Sigmoid colon (tissue), 7 donors: ENCODE measurements at places on chromosomes 4 and X. TPM values are rescaled to one million over a fixed set of nuclear protein-coding genes. Genes with fewer than 3 reads are reported as not detected.

- DNase-seq = no peak
These were observed 50.4 kb downstream of the SPRY1 start for GRCh38 chr4:123446865-123447474.

ZBTB49 gene
- 4.1 TPM for total RNA-seq

PROM1 gene
- 2.8 TPM for total RNA-seq

DNA sequence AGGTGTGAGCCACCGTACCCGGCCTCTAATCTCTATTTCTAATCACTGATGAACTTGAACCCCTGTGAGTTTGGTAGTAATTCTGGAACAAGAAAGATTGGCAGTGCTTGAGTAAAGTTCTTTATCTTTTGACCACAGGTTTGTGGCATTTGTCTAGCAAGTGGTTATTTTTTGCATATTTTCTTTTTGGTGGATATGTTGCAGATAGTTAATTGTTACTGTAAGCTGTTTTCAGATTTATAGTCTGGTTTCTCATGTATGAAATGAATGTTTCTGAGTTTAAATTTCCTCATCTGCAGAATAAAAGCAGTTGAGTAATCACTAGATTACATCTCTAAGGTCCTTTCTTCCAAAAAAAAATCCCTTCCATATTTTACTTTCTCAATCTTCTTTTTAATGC lies 105.2 kb downstream of the GASK1B start:
- no peak for DNase-seq

- no peak for DNase-seq
These were observed 9.5 kb upstream of the CXCR3 start for GRCh38 chrX:71627588-71628404.

DNA sequence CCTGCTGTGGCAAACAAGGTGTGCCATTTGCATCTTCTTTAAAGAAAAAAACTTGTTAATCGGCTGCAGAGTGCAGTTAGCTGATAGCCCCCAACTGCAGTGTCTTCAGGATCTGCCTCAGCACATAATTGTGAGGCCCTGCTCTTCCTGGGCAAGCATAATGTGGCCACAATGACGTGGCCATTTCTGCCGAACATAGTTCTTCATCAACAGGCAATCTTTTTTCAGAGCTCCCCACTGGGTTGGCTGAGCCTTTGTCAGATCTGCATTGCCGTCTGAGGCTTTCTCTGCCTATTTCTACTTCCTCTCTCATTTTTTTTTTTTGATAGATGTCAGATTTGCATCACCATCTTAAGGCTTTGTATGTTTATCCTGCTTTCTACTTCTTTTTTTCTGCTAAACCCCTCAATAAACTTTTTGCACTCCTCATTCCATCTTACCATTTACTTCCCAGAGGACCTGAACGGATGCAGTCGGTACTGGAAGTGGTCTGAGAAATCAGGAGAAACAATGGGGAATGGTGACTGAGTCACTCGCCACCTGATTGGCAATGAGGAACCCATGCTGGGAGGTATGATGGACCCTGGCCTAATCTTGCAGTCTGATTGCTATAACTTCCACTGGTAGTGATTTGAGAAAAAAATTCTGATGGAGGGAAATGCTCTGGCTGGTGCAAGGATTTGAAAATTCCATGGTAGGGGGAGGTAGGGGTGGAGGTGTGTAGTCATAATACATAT lies 21.2 kb upstream of the TAB3 start:
- no peak for DNase-seq

MAGEA11 gene
- not detected for total RNA-seq

NALF2 gene
- not detected for total RNA-seq

- DNase-seq = no peak
These were observed 36.1 kb downstream of the ADH7 start for GRCh38 chr4:99399017-99399416.

TMEM255A gene
- 4.6 TPM for total RNA-seq

GRCh38 chr4:4838936-4839810 lies 20.3 kb upstream of the MSX1 start:
- no peak for DNase-seq

- DNase-seq = no peak
These were observed 7.3 kb upstream of the MAGEE1 start for GRCh38 chrX:76420237-76420636.

DMRTC1 gene
- 0.55 TPM for total RNA-seq

LRAT gene
- total RNA-seq = 1.8 TPM

- no peak for DNase-seq
These were observed 64.8 kb downstream of the PCDH18 start for GRCh38 chr4:137467537-137467936.

DNA sequence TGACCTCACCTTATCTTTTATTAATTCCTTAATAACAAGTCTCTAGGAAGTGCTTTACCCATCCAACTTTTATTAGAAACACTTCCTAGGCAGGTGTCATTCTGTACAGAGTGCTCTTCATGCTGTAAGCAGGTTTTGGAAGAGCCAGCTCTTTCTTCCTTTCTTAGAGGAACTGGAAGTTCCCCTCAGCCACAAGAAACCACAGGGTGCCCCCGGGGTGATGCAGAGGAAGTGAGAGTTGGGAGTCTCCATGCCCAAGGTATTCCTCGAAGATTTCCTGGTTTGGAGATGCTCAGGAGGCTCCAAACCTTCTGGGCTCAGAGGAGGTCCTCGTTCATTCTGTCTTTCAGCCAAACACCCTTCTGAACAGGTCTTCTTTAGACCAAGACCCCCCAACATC lies 83.8 kb downstream of the EGF start:
- DNase-seq = no peak

DNA sequence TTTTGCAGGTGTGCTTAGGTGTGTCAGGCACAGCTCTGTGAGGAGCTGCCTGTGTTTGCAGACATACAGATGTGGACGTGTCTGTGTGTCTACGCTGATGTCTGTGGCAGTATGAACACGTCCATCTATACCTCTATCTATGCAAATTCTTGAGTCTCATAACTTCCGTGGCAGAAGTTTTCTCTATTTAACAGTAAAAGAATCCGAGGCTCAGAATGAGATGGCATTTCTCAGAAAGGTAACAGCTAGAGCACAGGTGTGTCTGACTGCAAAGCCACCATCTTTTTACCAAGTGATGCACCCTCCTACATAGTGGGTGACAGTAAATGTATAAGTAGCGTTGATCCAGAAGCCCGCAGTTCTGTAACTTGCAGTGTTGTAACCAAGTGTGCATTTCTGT lies 39.9 kb upstream of the CYP4V2 start:
- no peak for DNase-seq

VCX3B gene
- total RNA-seq = not detected

F9 gene
- not detected for total RNA-seq

GRCh38 chr4:3387154-3387942 lies 54.4 kb upstream of the HGFAC start:
- DNase-seq = peak; percentile 61

DNA sequence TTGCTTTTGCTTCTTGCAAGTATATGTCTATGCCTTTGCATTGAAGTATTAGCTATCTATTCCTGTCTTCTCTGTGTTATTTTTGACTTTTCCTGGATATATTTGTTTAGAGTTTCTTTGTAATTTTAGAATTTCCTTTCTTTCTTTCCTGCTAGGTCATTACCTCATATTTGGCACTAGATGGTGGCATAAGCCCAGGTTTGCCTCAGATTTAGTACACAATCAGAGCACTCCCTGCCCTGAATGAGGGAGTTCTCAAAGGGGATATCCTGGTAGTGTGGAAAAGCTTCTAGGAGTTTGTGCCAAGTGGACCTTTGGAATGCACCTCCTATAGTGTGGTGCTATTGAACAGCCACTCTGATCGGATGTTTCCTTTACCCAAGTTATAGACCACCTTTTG lies 181.6 kb downstream of the UGT8 start:
- no peak for DNase-seq

DNA sequence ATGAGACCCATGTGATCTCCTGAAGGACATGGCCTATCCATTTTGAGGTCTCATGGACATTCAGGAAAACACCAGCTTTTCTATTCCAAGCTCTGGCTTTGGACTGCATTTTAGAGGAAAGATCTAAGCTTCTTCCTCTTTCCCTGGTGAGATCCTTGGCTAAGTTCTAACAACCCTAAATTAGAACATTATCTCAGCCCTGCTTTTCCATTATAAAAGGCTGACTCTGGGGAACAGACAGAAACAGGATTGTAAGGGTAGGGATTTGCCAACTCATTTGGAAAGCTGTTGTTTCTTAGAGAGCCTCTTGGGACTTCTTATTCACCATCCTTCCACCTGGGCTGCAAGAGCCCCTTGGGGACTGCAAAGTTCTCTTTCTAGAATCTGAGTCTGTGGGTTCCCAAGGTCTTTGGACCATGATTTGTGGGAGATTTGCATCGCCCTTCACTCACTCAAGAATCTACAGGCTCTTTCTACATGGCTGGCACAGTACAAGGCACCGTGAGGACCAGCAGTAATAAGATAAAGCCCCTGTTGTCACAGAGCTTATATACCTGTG lies 146.9 kb downstream of the FNIP2 start:
- DNase-seq = no peak

MGAT4D gene
- total RNA-seq = not detected

DNA sequence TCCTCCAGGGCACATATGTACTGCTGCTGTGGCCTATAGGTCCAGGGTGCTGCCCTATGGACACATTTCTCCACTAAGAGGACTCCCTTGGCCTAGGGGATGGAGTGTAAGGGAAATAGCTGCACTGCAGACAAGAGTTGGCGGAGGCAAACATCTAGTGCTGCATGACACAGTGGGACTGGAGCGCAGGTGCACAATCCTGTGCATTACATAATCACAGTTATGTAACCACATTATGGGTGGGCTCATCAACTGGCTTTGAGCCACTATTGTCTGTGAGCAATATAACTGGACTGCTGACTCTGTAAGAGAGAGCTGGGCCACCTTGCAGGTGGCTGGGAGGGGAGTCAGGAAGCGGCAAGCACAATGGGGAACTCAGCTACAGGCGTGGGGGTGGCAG lies 3.2 kb upstream of the TIGD2 start:
- no peak for DNase-seq

GRCh38 chr4:33262824-33263223 lies 2542.7 kb downstream of the PCDH7 start:
- DNase-seq = no peak

- DNase-seq = no peak
These were observed 27.9 kb upstream of the SPP1 start for GRCh38 chr4:87947381-87948160.

- DNase-seq = no peak
These were observed 84.3 kb downstream of the SPRY1 start for GRCh38 chr4:123480706-123481418.

CORIN gene
- 0.14 TPM for total RNA-seq

DNA sequence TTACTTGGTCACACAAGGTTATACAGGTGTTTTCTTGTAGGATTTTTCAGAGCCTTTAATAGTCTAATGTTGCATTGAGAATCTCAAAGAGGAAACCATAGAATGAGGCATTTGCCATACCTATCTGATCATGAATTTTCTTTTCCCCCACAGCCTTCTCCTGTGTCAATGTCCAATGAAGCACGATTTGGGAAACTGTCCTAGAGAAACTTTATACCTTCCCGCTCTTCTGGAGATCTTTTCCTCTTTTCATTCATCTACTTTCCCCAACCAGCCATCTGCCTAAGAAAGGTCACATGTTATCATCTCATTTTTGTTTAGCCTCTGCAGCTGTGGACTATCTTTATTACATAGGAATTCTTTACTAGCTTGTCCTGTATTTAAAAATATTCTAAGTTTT lies 19.9 kb downstream of the VSIG4 start:
- DNase-seq = no peak

UGT8 gene
- 0.55 TPM for total RNA-seq

DNA sequence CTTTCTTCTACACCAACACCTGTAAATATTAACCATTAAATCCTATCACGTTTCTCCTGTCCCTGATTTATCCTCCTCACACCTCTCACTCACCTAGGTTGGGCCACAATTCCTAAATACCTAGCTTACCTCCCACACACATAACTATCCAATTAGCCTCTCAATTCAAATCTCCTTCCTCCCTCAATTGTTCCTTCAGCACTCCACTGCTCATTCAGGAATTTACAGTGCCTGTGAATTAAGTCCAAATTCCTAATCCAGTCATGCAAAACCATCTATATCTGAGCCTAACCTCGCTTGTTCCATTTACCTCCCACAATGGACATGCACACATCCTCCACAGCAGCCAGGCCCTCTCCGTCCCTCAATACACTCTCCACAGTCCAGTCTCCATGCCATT lies 17.5 kb downstream of the ANXA5 start:
- no peak for DNase-seq

DNA sequence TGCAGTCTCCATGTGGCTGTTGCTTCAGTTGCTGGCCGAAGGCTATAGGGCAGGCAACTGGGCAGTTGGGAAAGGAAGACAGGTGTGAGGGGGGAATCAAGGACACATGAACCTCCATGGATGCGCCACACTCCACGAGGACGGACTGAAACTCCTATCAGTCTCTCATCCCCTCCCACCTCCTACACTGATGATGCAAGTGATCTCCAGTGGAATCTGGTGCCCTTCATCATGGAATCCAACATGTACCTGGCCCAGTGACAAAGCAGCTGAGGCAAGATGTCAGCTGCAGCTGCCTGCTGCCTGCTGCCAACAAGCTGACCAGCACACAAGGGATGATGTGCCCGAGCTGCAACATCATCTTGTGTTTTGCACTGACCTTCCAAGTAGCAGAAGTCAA lies 26.0 kb upstream of the MGST2 start:
- DNase-seq = no peak

- DNase-seq = no peak
These were observed 174.4 kb upstream of the ATP6AP2 start for GRCh38 chrX:40406330-40406859.

CLIC2 gene
- total RNA-seq = 21.0 TPM

- peak; percentile 67 for DNase-seq
These were observed 705 bp downstream of the RPS6KA3 start for GRCh38 chrX:20265726-20266681.

SYTL5 gene
- 0.36 TPM for total RNA-seq

DNA sequence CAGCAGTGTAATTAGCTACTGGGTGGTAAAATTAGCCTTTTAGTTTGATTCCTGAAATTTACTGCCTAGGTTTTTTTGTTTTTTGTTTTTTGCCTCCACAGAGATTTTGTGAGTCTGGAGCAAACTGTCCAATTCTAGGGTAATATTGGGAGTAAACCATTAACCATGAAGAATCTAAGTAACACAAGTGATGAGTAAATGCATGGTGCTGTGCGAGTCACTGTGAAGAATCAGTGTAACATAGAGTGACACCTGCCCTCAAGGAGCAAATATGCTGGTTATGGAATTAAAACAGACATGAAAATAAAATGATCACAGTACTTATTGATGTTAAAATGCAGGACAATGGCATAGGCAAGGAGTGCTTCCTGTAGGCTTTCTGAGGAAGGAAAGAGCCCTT lies 60.1 kb downstream of the LRP2BP start:
- no peak for DNase-seq

IQSEC2 gene
- 19.7 TPM for total RNA-seq

DNA sequence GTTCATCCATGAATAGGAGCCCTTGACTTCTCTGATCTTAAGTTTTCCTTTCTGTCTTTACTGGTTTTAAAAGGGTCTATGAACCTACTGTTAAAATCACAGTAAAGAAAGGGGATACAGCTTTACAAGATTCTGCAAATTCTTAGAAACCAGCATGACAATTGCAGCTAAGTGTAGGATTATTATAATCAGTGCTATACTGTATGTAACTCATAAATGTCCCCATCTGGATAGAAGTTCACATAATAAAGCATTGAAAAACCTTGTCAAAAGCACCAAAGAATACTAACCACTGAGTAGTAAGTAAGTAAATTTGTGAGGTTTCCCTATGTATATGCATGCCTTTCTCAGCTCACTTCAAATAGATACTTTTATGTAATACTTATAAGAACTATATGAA lies 724.6 kb downstream of the CENPC start:
- no peak for DNase-seq
